Activated naive CD4-positive, alpha-beta T cell treated with Interleukin-2 at 50 U/mL for 16 hours (primary cell): ENCODE measurements at places on chromosomes 12 and 14.

DNA sequence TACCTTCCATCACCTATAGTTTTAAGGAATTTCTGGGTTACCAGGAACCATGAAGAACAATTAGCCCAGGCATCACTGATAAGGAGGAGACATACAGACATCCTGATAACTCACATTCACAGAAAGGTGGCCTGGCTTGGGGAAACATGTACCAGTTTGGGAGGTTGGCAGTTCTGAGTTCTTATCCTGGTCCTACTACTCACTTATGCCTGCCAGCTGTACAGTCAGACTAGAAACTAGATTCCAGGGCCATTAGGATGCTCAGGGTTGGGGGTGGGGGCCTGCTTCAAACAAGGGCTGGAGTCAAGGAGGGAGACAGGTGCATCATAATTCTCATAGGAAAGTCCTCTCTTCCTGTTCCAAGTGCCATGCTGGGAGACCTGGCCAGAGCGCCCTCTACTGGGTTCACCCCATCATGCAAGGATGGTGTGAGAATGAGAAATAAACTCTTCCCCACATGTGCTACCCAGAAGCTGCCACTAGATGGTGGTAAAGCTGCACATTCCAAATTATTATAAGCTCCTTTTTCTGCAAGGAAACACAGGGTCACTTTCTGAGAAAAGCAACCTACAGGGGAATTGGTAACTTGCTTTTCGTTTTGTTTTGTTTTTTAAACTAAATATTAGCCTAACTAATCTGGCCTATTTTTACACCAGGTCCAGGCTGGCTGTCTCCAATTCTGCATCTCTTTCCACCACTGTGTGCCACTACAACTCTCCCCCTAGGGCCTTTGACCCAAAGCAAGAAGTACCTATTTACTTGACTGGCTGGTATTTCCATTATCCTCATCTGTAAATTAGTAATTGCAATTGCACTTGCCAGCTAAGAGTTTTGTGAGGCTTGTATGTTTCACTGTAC, 14.5 kb downstream of the OAS2 start:
- peak; percentile 68 for DNase-seq

GRCh38 chr12:120229071-120229486, 28.2 kb upstream of the RPLP0 start:
- DNase-seq: no peak

- DNase-seq: no peak
These were observed 621.6 kb downstream of the CCER1 start for GRCh38 chr12:90333424-90333823.

DNA sequence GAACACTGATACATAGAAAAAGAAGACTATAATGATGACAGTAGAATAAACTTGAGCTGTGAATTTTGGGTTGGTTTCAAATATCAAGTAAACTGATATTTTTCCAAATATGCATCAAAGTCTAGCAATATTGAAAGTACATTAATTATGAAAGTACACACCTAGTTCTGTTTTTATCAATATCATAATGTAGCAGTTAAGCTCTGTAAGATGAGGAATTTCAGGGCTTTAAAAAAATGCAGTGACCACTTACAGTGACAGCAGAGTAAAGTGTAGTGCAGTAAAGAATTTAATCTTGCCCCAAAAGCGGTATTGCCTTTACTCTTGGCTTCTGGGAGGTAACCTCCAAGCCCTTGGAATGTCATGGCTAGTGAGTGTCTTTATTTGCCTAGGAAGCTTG, 102.9 kb upstream of the ABCD2 start:
- DNase-seq: no peak

GRCh38 chr12:62930546-62931425, 4.2 kb downstream of the PPM1H start:
- DNase-seq: no peak

- no peak for DNase-seq
These were observed 84.1 kb upstream of the BCL11B start for GRCh38 chr14:99356031-99356608.

GRCh38 chr12:89327486-89328094, 24.7 kb downstream of the DUSP6 start:
- DNase-seq: no peak

DNA sequence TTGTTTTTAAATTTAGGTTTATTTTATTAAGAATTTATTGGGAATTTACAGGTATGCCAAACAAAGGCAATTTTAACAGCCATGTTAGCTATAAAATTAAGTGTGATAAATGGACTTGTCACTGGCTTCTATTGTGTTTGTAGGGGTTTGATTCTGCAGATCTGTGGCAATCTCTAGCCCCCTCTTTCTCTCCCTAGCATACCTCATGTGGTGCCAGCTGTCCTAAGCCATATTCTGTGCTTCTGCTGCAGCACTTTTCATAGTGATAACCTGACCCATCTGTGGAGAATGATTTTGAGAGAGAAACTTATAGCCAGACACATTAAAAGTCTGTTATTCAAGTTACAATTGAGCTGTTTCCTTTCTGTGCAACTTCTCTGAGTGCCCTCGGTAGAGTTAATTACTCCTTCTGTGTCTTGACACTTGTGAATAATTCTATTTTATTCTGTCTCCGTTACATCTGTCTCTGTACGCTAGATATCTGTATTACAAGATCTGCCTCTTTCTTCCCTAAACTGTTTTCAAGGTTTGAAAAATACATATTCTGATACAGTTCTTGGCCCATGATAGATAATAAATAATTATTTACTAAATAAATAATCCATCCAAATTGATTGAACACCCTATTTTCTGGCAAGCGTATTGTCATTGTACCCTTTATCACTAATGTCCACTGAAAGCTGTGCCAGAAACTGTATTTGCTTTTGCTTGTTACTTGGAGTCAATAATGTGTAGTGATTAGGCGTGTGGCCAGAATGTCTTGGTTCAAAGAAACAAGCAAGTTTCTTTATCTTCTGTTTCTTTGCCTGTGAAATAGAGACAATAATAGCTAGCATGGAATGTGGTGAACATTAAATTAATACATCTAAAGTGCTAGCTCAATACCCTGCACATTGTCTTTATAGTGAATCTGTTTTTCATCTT, 40.0 kb downstream of the FRS2 start:
- no peak for DNase-seq

DNA sequence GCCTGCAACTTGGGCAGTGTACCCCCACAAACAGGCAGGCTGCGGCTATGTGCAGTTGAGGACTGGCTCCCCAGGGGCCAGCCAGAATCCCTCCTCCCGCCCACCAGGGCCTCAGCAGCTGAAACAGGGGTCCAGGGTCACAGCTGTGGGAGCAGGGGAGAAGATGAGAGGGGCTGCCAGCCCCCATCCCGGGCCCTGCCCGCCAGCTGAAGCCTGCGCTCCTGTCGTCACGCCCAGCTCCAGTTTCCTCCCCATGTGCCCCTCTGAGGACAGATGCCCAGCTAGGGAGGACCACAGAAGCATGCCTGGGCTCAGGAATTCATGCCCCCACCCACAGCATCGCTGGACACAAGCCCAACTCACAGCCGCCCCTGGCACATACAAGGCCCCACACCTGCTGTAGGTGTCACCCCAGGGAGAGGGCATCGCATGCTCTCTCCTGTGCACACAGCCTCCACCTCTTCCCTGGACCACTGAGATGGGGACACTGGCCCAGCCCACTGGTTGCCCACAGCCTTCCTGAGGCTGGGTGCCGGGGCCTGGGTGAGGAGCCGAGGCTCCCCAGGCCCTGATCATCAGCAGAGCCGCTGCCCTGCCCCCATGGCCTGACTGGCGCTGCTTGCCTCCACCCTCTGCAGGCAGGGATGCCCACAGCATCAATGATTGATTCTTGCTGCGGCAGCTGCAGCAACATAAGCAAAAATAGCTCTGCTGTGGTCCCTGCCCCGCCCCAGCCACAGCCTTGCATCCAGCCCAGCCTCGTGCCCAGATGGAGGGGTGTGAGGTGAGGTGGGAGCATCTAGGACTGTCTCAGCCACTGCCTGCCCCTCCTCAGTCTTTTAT, 3.7 kb upstream of the CLBA1 start:
- DNase-seq: no peak

GRCh38 chr14:24057271-24057670, 5.5 kb downstream of the CARMIL3 start:
- DNase-seq: no peak

DNA sequence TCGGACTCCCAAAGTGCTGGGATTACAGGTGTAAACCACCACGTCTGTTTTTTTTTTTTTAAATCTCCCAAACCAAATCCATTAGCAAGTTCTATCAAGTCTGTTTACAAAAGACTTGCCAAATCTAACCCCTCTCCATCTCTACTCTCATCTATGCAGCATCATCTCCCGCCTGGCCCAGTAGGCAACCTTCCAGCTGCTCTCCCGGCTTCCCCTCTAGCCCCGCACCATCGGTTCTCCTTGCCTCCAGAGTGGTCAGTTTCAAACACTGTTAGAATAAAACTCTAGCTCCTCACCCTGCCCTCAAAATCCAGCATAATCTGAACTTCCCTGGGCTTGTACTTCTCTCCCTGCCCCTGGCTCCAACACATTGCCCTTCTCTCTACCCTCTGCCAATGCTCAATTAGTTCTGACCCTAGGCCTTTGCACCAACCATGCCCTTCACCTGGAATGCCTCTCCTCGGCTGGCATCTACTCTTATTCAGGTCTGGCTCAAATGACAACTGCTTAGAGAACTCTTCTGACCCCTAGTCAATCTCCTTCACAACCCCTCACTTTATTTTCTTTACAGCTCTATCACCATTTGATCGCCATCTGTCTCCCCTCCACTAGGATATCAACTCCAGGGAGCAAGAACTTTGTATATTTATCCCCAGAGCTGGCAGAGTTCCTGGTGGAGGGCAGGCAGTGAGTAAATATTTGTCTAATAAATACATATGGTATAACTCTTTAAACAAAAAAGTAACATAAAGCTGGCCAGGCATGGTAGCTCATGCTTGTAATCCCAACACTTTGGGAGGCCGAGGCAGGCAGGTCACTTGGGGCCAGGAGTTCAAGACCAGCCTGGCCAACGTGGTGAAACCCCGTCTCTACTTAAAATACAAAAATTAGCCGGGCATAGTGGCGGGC, 4.9 kb downstream of the WSB2 start:
- DNase-seq: no peak

GRCh38 chr14:50839048-50839447, 8.1 kb upstream of the NIN start:
- DNase-seq: no peak

- DNase-seq: no peak
These were observed 31.9 kb upstream of the ACSM4 start for GRCh38 chr12:7271893-7272514.

DNA sequence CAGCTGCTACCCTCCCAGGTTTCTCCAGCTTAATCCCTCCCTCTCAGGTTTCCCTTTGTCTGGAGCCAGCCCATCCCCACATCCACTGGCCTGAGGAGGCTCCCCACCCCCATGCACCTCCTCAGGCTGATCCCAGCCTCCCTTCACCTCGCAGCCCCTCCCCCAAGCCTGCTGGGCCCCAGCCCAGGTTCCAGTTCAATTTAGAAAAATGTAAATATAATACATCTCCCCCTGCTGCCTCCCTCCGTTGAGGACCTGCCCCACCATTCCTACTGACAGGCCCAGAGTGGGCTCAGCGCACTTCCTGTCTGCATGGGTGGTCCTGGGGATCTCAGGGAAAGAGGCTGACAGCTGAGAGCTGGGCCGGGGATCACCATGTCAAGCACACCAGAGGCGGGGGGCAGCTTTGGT, 155.8 kb downstream of the NTF3 start:
- no peak for DNase-seq
